Cortex of kidney (tissue), 1 donor: ENCODE measurements at places on chromosomes 2 and 18.

DNA sequence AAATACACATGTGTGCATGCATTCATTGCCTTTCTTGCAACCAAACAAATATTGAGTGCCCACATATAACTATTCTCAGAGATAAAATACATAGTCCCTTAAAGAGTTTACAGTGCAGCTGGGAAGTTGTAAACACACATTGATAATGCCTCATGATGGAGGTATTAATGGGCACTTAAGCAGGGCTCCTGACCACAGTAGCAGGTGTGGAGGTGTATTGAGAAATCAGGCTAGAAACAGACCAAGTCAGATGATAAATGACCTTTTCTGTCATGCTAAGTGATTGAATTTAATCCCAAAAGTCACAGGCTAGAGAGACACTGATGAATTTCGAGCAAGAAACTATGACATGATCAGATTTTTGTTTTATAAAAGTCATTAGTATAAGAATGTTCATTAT is 157.7 kb downstream of the ZNF385B start:
- DNase-seq = no peak

DNA sequence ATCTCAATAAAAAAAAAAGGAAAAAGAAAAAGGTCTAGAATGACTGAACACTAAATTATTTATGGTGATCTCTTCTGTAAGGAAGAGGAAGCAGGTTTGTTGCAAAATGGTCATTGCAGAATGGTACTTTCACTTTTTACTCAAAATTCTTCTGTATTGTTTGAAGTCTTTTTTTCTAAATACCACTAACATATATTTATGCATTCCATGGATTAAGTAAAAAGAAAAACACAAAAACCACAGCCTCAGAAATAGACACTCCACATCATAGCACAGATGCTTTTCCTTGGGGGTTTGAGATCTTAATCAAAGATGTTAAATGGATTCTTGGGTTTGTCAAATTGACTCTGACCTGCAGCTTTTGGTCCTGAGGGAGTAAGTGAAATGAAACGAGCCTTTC is 47.4 kb downstream of the RHOB start:
- DNase-seq = no peak

DNA sequence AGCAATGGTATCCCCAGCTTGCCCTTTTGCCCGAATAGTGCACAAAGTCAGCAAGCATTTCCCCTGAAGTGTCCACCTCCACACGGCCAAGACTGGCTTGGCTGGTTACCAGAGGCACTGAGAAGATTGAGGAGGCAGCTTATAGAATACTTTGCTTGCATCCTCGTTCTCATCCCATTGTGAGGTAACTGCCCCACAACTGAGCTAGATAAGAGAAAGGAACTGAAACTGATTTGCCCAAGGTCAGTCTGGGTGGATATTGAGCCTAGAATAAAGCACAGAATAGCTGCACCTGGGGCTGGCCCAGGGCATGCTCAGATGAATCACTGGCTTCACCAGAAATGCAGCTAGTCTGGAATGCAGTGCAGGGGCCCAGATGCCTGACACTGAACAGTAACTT is 32.7 kb upstream of the MAP4K3 start:
- DNase-seq = no peak

DNA sequence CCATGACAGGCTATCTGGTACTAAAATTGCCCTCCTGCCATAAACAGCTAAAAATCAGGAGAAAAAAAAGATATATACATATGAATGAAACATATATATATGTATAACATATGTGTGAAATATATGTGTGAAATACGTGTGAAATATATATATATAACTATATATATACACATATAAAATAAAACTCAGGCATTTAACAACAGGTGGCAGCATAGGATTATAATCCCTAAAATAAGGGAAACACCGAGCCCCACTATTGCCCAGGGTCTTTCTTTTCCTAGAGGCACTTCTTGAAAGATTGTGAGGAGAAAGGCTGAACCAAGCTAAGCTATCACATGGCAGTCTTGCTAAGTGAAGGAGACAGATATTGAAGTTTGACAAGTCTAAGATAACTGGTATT is 65.9 kb upstream of the CYTIP start:
- no peak for DNase-seq

- no peak for DNase-seq
These were observed 56.2 kb upstream of the LYPD6B start for GRCh38 chr2:148982282-148982681.

- no peak for DNase-seq
These were observed 10.6 kb upstream of the C2orf74 start for GRCh38 chr2:61151436-61151835.
